T-helper 1 cell (primary cell): ENCODE measurements at places on chromosomes 3 and 15.

DNA sequence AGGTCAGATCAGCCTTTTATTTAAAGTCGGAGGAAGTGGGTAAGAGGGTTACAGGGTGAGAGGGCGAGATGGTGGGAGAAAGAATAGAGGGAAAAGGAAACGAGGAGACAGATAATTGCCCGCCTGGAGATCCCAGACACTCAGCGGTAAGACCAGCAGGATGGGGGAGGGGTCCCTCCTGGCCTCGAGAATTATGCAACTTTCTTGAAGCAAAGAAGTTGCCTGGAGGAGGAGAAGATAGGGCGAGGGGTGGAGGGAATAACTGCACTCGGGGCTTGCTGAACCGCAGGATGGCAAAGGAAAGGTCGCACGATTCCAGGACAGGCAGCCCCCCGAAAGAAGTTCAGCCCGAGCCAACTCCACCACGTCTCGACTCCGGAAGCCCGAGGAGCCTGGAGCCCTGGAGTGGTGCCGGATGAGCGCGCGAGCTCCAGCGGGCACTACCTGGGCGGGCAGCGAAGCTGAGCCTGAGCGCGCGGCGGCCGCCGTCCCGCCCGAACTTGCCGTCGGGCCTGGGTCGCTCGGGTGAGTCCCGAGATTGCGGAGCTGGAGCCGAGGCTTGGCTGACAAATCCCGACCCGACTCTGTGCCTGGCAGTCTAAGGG lies 402 bp downstream of the WWTR1 start:
- no peak for DNase-seq

DNA sequence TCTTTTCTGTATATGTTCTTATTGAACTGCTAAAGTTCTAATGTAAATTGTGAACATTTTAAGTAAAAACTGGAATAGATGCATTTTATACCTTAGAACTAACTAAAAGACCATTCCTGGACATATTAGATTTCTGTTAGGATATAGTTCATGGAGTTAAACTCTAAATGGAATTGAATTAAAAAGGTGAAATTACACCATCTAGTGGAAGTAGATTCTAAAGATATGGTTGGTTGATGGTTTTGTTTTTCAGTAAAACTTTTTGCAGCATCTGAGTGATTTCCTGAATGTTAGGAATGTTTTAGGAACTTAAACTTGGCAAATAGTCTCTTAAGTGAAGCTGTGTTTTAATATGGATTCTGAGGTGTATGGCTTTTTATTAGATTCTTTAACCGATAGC lies 96.8 kb downstream of the SLMAP start:
- no peak for DNase-seq

- DNase-seq = no peak
Observed at GRCh38 chr15:100718075-100718980, 115.9 kb downstream of the ASB7 start.

DNA sequence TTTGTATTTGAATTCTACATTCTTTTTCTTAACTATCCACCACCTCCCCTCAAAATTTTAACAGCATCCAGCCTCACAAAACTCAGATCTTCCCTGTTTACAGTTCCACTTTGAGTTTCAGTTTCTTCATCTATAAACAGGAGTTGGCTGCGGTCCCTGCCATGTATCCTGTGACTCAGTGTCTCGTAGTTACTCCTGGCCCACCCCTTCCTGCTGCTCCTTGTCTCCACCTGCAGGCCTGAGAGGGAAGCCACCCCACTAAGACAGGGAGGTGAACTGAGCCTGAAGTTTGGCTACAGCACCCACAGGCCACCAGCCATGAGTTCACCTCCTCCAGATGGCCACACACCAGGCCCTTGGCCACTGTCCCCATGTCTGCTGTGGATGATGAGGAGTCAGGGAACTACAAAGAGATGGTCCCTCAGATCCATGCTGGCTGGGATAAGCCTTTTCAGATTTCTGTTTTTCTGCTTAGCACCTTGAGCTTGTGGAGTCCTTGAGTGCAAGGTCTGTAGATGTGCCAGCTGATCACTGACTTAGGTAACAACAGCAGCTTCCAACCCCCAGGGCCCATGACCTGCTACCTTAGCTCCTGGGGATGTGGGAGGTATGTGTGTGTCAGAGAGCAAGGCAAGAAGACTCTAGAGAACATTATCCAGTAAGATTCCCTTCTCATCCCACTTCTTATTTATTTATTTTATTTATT lies 37.5 kb downstream of the CD86 start:
- DNase-seq = no peak

- DNase-seq = no peak
Observed at GRCh38 chr3:27670619-27671018, 51.5 kb downstream of the EOMES start.

- DNase-seq = no peak
Observed at GRCh38 chr3:150319900-150320299, 88.2 kb upstream of the TSC22D2 start.

- no peak for DNase-seq
Observed at GRCh38 chr3:54861248-54862067, 66.4 kb downstream of the LRTM1 start.

DNA sequence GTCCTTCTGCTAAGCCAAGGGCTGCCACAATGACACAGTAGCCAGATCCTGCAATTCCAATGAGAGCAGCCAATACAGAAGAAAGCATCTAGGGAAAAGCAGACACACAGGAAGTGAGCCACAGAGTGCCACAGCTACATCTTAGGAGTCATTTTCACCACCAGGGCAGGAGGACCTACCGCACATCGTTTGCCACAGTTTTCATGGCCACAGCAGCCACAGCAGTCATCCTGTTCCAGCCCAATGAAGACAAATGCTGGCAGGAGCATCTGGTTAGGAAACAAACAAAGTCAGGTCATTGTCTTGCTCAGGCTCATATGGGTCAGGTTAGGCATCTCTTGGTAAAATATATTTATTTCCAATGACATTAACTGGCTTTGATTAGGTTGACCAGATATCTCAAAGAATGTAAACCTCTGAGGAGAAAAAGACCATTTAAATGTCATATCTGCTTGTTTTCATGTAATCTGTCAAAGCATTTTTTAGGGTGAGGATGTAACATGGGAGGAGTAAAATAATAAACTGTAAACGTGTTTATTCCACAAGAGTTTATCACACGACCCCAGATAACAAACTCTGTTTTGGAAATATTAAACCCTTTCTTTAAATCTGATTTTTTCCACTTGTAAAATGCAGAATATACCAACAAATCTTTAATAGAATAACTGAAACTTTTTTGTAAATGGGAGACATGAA lies 1.8 kb downstream of the TM4SF1 start:
- DNase-seq = no peak
